ENCODE measurements at places on chromosomes 16 and 17.
A peak's percentile ranks its signal among the peaks of the same experiment; 100 is the strongest.

GRCh38 chr16:56985288-56985961 lies 3.9 kb upstream of the NLRC5 start:
- no peak for DNase-seq

GRCh38 chr17:46925185-46925868 lies 2.4 kb downstream of the GOSR2 start:
- DNase-seq, result no peak

GRCh38 chr16:65497571-65497970 lies 375.7 kb upstream of the CDH11 start:
- no peak for DNase-seq

DNA sequence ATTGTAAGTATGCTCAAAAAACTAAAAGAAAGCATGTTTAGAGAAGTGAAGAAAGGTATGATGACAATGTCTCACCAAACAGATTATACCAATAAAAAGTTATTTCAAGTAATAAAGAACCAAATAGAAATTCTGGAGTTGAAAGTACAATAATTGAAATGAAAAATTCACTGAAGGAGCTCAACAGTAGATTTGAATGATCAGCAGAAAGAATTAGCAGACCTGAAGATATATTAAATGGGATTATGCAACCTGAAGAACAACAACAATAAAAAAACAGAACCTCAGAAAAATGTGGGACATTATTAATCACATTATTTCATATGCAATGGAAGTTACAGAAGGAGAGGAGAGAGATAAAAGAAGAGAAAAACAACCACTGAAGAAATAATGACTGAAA lies 57.6 kb downstream of the ABCA8 start:
- no peak for DNase-seq

DNA sequence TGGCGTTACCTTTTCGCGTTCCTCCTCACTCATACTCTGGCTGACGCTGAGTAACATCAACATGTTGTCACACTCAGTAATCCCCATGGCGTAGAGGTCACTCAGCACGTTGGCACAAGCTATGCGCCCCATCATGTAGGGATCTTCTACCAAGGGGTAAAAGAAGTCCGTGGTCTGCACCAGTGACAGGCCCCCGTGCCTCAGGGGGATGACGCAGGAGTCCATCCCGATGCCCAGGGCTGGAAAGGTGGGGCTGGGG lies 596 bp downstream of the SEPHS2 start:
- no peak for DNase-seq

GRCh38 chr16:85524630-85525419 lies 88.3 kb upstream of the GSE1 start:
- DNase-seq, result no peak

DNA sequence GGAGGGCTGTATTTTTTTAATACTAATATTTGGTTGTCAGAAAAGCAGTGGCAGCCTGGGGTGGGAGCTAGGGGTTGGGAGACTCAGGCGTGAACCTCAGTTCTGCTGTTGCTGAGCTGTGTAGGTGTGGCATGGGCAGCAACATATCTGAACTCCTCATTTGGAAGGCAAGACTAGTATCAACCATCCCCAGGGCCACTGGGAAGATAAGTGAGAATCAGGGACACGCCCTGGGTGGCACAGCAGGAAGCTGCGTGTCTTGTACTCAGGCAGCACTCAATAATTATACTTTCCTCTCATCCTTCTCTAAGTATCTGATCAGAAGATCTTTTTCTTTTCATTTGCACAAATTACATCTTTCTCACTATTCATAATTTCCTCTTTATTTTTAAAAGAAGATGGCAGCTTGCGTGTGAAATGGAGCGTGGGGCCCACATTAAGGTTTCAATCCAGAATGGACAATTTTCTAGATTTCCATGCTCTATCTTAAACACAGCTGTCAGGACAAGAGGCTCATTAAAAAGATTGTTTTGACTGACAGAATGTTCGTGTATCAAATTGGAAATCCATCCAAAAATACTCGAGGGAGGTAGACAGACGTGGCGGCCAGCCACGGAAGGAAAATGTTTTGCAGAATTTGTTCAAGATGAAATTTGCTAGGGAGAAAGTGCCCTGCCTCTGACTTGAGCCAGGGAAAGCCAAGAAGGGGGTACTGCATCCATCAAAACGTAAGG lies 121.1 kb downstream of the CPPED1 start:
- no peak for DNase-seq

DNA sequence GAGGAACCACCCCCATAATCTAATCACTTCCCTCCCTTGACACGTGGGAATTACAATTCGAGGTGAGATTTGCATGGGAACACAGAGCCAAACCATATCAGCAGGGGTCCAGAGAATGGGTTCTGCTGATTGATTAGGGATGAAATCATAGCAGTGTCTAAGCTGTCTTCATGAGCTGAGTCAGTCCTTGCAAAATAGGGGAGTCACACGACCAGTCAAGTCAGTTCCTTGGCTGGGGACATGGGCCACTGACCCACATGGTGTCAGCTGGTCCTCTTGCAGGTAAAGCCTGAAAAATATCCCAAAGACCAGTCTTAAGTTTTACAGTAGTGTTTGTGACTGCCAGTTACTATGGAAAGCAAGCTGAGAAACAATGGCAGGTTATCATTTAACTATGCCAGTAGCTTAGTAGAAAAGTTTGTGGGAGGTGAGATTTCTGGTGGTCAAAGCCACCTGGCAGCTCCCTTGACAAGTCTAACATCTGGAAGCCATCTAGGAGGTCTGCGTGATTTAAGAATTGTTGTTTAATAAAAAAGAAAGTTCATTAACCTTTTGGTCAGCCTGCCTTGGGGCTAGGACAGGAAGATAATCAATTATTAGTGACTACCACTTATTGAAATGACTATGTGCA lies 15.7 kb upstream of the ATF7IP2 start:
- no peak for DNase-seq

DNA sequence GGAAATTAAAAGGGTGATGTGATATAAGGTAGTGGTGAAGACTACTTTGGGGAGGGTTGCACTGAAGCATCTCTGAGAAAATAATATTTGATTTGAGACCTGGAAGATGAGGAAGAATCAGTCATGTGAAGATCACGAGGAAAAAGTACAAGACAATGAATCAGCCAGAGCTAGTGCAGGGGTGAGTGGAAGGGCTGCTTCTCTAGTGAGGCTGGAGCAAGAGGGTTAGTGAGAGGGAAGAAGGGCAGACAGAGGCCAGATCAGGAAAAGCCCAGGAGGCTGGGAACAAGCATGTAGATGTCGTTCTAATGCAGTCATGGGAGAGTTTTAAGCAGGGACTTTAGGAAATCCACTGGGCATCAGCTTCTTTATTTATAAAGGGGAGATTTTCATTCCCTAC lies 504.2 kb upstream of the SALL1 start:
- DNase-seq, result no peak

GRCh38 chr17:59830007-59830630 lies 62.6 kb downstream of the TUBD1 start:
- DNase-seq, result no peak

DNA sequence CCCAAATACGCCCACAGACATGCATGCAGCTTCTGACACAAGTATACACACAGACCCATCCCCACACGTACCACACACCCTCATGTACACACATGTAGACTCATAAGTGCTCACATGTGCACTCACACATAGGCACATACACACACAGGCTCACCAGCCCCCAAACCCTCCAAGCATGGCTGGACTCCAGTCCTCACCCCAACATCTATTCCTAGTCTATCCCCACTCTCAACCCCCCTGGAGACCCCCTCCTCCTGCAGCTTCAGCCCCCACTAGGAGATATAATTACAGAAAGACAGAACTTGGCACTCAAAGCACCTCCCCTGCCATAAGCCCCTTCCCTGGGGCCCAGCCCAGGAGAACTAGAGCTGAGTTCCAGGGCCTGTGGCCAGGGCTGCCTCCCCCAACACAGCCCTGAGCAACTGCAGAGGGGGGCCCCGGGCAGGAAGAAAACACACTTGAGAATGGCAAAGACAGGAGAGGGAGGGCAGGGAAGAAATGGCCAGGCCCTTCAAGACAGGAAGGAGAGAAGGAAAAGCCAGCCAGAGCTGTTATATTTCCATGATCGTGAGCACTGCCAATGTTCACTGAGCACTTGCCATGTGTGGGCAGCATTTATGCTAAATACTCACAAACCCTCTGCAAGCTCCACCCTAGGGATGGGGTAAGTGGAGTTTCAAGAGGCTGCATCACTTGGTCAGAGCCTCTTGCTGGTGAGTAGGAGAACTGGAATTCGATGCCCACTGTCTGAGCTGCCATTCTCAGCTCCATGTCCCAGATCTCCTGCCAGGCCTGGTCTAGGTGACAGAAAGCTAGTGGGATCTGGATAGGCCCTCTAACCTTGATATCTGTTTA lies 224.5 kb downstream of the ZNF423 start:
- DNase-seq, result no peak

DNA sequence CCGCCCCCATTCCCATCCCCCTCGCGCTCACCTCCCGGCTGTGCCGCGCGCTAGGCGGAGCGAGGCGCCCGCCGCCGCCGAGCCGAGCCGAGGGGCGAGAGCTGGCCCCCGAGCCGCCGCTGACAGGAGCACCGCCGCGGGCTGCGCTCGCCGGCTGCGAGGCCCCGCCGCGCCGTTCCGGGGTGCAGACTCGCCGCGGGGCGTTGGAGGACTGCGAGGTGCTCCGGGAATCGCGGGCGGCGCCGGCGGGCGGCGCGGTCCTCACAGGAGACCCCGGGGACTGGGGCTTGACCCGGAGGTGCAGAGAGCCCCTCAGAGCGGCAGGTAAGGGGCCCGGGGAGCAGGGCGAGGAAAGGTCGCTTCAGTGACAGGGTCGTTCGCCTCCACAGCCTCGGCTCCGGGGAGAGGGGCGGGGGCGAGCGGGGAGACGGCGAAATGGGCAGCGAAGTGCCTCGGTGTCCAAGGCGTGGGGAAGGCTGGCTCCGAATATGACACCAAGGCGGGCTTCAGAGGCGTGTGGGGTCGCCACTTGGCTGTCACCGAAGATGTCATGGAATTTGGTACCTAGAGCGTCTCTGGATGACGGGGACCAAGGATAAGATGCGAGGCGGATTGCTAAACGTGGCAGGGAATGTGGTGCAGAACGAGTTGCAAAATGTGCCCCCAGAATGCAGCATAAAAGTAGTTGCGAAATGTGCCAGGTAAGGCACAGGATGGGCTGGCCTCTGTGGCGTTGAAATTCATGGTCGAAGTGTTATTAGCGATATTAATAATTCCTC lies 580 bp downstream of the TANC2 start:
- peak; percentile 6 for DNase-seq

DNA sequence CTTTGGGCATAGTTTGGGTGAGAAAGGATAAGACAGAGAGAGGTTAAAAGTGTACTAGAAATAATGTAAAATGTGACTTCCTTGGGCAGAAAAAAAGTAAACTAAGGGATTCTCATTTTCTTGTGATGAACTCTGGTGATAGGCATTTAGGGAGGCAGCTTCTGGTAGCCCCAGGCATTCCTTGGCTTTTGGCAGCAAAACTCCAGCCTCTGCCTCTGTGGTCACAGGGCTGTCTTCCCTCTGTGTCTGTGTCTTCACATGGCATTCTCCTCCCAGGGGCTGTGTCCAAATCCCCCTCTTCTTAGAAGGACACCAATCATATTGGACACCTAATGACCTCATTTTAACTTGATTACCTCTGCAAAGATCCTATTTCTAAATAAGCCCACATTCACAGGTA lies 54.7 kb downstream of the HS3ST3B1 start:
- DNase-seq, result no peak

GRCh38 chr16:17529982-17530760 lies 59.4 kb upstream of the XYLT1 start:
- DNase-seq, result no peak

- no peak for DNase-seq
Measured at GRCh38 chr17:63681530-63681929, 18.4 kb downstream of the LIMD2 start.

- no peak for DNase-seq
Measured at GRCh38 chr16:57700781-57701551, 6.4 kb downstream of the DRC7 start.

GRCh38 chr17:9272501-9273200 lies 251.3 kb downstream of the NTN1 start:
- no peak for DNase-seq

GRCh38 chr17:61494325-61495160 lies 42.3 kb downstream of the TBX4 start:
- no peak for DNase-seq

- DNase-seq, result no peak
Measured at GRCh38 chr16:67383284-67383683, 10.0 kb downstream of the TPPP3 start.

- DNase-seq, result no peak
Measured at GRCh38 chr17:17324616-17325015, 21.4 kb downstream of the NT5M start.

- peak; percentile 27 for DNase-seq
Measured at GRCh38 chr16:82655072-82655714, 28.4 kb downstream of the CDH13 start.

DNA sequence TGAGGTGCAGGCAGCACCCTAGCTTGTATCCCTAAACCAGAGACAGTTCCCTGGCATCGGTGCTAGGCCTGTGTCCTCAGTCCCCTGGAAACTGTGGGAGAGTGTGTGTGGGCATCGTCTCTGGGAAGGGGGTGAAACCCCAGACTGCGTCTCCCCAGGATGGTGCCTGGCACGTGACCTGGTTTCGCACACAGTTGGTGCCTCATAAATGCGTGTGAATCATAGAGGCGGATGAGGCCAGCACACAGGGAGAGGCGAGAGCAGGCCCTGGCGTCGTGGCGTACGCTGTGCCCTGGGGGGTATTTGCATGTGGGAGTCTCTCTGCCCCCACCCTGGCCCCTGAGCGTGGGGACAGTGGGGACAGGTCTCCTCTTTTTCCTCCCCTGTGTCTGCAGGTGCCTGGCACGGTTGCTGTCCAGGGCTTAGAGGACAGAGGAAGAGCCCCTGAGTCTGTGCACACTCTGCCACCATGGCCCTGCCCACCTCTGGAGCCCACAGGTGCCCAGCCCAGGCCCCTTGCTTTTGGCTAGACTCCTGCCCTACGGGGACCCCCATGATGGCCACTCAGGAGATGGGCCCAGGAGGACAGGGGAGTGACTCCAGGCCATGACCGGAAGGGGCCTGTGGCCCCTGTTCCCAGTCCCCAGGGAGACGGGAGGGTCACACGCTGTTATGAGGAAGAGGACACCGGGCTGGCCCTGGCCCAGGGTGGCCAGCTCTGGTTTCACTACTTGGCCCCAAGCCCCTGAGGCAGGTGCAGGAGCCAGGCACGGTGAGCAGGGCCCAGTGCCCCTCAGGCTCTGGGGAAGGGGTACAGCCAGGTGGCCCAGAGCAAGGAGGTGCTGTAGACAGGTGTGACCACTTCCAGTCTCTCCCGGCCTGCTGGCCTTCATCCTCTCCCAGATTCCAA lies 1.3 kb upstream of the FSCN2 start:
- DNase-seq, result no peak

- DNase-seq, result no peak
Measured at GRCh38 chr16:51129105-51129504, 22.0 kb downstream of the SALL1 start.

DNA sequence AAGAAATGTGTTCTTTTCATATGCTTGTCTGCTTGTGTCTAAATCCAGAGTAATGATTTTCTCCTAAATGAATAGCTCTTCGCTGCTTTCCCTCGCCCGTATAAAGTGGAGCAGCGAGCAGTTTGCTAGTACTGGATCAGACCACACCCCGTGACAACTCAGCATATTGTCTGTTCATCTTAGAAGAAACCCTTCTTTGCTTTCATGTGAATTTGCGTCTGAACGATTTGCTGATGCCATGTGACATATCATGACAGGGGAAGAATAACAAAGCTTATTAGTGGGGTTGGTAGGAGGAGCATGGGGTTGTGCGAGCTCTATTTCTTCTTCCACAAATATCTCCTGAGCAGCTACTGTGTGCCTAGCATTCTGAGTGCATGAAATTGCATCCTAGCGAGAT lies 44.1 kb upstream of the CACNG4 start:
- no peak for DNase-seq

GRCh38 chr17:77879226-77879895 lies 79.1 kb upstream of the TNRC6C start:
- DNase-seq, result no peak

All from stimulated activated CD4-positive, alpha-beta T cell treated with anti-CD3 and anti-CD28 coated beads, Interleukin-4, amount 100 ng/mL, for 4 hours (primary cell).